HT-29 (cell line): ENCODE measurements at places on chromosomes 6 and 20.

DNA sequence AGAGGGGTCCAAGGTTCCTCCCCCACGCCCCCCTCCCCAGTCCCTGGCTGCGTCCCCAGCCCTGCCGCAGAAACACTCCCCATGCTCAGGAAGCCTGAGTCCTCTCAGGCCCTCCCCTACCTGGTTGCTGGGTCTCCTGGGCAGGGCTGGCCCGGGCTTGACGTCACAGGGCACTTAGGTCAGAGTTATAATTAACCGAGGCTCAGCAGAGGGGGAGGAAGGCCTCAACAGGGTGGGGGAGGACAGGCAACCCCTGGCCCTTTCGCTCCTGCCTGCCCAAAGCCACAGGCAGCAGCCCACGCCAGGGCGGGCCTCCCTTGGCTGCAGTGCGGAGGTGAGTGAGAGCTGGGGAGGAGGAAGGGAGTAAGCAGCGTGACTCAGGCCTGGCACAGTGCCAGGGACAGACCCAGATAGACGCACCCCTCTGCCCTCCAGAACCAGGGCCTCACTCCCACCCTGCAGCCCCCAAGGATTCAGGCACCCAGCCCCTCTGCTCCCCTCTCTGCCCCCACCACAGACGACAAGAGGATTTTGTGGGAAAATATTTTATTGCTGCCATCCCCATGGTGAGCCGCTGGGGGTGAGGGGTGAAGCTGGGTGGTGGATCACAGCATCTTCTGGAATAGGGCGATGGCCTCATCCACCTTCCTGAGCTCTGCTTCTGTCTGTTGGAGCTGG is at the start of gene VWA7:
Gene VWA7 (minus strand): TSS at position 340 of the 678 bp plus-strand sequence. CDS start 549 bp downstream, outside the sequence.
- DNase-seq, result peak; percentile 94

DNA sequence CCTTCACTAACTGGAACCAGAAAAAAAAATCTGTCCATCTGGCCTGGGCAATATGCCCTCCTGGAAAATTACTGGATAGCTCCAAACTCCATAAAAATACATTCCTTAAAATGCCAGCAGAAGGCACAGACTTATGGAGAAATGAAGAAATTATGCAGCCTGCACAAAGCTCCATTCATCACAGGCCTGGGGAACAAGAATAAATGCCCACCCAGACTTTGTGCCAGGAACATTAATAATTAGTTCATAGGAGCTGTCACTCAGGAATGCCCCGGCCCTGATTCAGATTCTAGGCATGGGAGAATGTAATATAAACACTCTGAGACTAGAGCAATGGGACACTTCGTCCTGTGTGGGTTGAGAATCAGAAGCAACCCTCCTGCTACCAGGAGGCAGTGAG is 199.3 kb downstream of the OTOR start:
- DNase-seq, result no peak

GRCh38 chr6:76881414-76881813 is 581.9 kb downstream of the HTR1B start:
- DNase-seq, result no peak

DNA sequence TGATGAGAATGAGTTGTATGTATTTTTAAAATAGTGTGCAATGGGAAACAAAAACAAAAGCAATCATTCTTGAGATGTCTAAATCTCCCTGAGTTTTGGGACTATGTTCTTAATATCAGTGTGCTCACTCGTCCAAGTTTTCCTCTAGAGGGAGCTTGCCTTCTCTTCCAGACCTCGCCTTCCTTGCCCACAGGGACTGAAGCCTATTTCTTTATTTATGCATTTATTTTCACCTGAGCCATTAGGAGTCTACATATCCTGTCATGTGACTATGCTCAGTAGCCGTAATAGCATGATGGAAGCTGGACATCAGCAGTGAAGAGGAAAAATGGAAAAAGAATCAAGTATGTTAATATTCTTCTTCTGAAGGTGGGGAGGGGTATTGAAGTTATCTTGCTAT is 131.2 kb downstream of the SH3BGRL2 start:
- peak; percentile 26 for DNase-seq

- DNase-seq, result no peak
Measured at GRCh38 chr20:10591946-10592521, 81.8 kb downstream of the JAG1 start.

DNA sequence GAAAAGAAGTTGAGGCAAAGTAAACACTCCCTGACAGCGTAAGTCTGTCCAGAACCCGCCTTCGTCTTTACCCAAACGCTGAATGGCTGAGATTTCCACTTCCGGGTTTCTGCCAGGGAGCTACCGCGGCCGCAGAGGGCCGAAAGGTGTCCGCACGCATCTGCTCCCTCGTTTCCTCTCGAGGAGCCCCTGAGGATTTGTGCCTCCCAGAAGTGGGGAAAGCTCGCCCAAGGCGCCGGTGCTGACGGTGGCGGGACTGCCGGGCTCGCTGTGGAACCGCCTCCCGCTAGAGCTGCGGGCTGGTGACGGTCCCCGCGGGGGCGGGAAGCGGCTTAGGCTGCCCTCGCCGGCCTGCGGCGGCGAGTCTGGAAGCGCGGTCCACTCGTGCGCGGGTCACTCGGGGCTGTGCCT is 1760.2 kb upstream of the DEFB115 start:
- DNase-seq, result no peak

DNA sequence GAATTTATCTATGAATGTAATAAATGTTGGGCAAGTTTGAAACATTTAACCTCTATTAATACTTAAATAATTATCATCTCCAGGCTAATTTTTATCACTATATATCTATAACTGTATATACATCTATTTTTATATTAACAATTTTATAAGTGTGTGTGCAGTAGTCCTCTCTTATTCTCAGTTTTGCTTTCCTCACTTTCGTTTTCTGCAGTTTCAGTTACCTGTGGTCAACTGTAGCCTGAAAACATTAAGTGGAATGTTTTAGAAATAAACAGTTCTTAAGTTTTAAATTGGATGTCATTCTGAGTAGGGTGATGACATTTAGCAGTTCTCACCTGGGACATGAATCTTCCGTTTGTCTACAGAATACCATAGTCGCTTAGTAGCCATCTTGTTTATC is 379.4 kb upstream of the MAN1A1 start:
- DNase-seq, result no peak

DNA sequence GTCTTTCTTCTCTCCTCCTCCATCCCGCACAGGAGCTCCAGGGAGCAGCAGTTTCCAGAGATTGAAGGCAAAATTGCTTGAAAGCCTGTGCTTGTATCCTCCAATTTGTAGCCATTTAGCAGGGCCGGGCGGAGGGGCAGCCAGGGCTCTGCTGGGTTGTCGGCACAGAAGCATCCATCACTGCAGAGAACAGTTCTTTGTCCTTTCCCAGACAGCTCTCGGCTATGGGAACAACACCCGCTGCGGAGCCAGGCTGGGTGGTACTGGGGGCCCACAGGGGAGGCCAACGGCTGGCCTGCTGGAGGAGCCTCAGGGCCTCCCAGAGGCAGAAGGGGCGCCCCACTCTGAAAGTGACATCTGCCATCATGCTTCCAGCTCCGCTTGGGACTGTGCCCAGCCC is 7.8 kb downstream of the HRH3 start:
- no peak for DNase-seq

- DNase-seq, result peak; percentile 88
Measured at GRCh38 chr6:2441601-2442475, 196.4 kb upstream of the GMDS start.

DNA sequence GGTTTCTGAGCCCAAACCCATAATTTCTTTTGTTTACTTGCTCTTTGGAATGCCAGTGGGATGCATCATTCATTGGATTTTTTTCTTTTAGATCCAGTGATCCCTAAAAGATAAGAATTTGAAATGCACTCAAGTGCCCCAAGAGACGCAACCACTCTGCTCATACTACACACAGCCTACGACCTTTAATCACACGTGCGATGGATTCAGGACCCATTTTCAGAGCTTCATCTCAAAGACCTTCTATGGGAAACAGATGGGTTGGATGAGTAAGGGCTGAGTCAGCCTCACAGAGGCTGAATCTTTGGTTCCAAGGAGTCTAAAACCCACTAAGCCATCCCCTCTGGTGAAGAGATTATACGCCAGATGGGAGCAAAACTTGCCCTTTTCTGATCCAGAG is 265.5 kb upstream of the EXOC2 start:
- DNase-seq, result no peak

GRCh38 chr6:64230530-64230929 is 594.9 kb downstream of the PHF3 start:
- no peak for DNase-seq

GRCh38 chr6:89527634-89528033 is 94.7 kb downstream of the ANKRD6 start:
- no peak for DNase-seq

- peak; percentile 74 for DNase-seq
Measured at GRCh38 chr20:62367633-62368391, 700 bp upstream of the LAMA5 start.

DNA sequence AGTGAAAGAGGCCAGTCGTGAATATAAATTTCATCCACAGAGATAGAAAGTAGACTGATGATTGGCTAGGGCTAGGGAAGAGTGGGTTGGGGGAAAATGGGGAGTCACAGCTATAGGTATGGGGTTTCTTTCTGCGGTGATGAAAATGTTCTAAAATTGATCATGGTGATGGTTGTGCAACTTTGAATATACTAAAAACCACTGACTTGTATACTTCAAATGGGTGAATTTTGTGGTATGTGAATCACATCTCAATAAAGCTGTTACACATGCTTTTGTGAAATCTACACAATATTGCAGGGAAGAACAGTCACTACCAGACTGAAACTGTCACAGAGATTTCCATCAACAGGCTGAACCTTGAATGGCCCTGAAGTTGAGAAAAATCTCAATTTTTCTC is 61.5 kb downstream of the LYRM4 start:
- DNase-seq, result no peak

GRCh38 chr6:45398075-45398813 is 20.5 kb upstream of the SUPT3H start:
- DNase-seq, result peak; percentile 43

- DNase-seq, result no peak
Measured at GRCh38 chr6:37743926-37744325, 46.2 kb upstream of the MDGA1 start.

DNA sequence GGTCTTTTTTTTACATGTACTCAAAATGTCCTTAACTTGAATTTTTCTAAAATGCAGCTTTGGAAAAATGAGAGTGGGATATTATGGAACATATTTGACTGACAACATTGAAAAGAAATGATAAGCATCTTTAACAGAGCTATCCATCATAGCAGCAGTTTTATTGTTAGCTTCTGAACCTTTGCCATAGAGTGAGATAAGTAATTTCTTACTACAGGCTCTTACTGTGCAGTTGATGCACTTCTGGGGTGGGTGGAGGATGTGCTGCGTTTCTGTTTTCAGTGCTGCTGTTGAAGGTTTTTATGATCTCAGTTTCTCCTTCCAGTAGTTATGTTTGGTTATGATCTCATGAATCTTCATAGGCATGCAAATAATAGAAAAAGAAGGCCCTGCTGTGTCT is 267.0 kb downstream of the TMEM242 start:
- DNase-seq, result no peak

GRCh38 chr6:43907789-43908472 is 137.9 kb downstream of the VEGFA start:
- no peak for DNase-seq

GRCh38 chr6:98841621-98842341 is 7.4 kb downstream of the POU3F2 start:
- DNase-seq, result no peak

GRCh38 chr6:126002755-126003679 is 16.7 kb downstream of the TRMT11 start:
- no peak for DNase-seq

DNA sequence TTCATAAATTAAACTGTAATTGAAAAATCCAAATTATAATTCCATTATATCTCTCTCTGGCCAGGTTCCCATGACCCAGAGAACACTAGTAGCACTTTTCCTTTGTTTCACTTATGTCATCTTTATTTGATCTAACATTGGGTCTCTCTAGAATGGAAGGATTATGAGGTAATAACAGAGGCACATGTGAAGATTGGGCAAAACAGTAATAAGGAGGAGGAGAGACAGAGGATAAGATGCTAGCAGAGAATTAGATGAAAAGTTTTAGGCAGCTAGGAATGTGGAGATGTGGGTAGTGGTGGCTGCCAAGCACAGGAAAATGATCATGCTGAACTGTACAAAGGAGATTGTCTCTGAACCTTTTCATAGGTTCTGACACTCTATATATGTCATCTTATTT is 3.3 kb downstream of the TAB2 start:
- DNase-seq, result no peak

DNA sequence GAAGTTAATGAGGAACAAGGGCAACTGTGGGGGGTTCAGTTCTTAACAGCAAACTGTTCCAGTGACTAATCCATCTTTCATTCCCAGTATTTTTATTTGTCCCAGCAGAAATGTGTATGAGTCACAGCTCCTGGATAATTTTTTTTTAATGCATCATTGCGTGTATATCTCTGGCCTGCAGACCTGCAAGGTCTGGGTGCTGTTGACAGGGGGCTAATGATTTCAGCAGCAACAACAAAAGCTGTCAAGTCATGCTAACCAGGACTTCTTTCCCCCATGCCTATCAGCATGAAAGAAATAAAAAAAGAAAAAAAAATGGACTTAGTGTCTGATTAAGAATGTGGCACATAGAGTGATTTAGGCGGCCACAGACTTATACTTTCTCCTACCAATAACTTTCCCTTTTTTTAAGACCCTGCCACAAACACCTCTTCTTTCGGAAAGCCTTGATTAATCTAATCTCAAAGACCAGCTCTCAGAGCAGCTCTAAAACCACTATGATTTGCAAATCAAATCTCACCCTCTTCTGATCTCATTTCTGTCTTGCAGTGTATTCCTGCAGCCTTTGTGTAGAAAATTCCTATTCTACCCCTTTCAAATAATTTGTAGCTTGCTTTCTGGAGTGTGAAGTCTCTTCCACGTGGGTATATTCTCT is 14.2 kb upstream of the PREX1 start:
- DNase-seq, result no peak

- DNase-seq, result no peak
Measured at GRCh38 chr6:44869321-44869897, 458.7 kb upstream of the RUNX2 start.

DNA sequence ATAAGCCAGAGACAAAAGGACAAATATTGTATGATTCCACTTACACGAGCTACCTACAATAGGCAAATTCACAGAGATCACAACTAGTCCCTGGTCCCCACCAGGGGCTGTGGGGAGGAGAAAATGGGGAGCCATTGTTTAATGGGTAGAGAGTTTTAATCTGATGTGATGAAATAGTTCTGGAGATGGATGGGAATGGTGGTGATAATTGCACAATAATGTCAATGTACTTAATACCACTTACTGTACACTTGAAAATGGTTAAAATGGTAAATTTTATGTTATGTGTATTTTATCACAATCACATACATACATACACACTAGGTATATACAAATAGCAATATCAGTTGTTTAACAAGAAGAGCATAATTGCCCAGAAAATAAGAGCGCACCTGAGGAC is 24.3 kb upstream of the GSTA3 start:
- no peak for DNase-seq

- DNase-seq, result no peak
Measured at GRCh38 chr6:12973386-12973785, 256.8 kb downstream of the PHACTR1 start.

- DNase-seq, result peak; percentile 87
Measured at GRCh38 chr6:89371849-89372505, 19.5 kb upstream of the UBE2J1 start.
